Endothelial cell (in vitro differentiated cells): ENCODE measurements at places on chromosomes 5 and 9.
A peak's percentile ranks its signal among the peaks of the same experiment; 100 is the strongest.

DNA sequence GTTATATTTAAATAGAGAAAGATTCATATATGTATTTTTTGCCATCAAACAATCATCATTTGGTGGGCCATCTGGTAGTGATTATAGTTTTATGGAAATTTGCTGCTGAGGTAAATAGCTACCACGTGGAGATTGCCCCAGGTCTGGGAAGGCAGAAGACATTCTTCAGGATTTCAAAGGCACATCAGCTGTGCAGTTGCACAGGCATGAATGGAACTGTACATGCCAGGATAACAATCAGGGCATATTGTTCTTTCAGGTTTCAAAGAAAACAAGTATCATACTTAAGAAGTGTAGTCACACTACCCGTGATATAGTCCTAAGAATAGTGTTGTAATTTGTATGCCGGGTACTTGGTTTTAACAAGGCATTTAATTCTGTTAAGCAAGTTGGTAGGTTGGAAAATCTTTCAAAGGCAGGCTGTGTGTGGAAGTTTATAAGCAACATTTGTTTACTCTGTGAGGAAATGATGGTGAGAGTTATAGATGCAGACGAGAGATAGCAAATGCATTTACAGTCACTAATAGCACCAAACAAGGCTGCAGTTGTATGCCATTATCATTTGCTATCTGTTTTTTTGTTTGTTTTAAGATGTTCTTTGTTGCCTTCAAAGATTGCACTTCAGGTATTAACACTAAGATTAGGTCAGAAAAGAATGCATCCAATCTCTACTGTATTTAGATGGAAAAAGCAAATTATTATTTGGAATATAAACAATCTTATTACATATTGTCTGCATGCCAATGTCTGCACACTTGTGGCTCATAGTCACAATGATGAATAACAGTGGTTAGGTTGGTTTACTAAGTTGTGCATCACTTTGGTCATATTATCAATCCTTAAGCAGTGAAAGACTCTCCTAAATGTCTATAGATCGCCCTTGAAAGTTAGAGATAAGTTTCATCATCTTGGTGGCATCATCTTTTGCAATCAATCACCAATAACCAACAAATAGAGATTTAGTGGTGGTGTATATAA is 55.3 kb downstream of the RPS23 start:
- DNase-seq: no peak

GRCh38 chr5:132026516-132027008 is 15.1 kb upstream of the ACSL6 start:
- no peak for DNase-seq

DNA sequence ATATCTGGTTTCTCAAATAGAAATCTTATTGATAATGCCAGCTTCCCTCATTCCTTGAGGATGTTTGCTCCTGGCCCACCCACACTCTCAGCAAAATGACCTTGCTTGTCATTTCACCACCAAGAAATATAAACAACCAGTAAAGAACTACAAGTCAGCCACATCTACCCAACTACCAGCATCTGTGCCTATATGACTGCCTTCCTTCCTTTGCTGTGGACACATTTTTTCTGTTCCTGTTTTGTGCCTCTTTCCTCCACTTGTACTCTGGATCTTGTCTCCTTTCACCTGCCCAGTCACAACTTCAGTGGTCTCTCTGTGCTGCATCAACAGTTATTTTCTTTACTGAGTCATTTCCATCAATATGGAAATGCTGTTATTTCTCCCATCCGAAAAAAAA is 20.3 kb downstream of the KIF2A start:
- DNase-seq: no peak

GRCh38 chr5:41637424-41637823 is 127.0 kb upstream of the PLCXD3 start:
- DNase-seq: peak; percentile 6

GRCh38 chr5:93249651-93250289 is 331.2 kb downstream of the NR2F1-AS1 start:
- no peak for DNase-seq

GRCh38 chr5:160467555-160468362 is 46.1 kb downstream of the PTTG1 start:
- peak; percentile 47 for DNase-seq

DNA sequence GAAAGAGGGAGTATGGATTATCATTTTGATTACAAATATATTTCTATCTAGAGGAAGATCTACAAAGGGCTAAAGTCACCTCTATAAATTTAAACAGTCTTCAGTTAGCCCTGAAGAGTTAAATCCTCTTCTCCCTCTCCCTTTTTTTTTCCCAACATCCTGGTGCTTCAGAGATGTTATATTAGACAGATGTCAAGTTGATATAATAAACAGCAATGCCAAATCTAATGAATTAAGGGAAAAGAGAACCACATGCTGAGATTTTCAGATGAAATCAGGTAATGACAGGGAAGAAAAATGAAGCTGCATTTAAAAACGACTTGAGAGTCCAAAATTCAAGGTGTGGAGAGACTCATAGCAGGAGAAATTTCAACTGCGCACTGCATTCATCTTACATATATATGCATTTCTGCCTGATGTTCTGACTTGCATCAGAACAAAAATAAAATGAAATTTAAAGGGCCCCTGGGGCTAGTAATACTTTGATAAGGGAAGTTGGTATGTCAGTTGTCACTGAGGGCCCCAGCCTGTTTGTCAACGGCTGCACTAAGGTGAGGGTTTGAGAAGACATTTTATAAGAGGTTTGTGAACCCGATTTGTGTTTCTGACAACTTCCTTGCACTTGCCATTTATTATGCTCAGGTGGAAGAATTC is 338.9 kb upstream of the PANK3 start:
- no peak for DNase-seq

DNA sequence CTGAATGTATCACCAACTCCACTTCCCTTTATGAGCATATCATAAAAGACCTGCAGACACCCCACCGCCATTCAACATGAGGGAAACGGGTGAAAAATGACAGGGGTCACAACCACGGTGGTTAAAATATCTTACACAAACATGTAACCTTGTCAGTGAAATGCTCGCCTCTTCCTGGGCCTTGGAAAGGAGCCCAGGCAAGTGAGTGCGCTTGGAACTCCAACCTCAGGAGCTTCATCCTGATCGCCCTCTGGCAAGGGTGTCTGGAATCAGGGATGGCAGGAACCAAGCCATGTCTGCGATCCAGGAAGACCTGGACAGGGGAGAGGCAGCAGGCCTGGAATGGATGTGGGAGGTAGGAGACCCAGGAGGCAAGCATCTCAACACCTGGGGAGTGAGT is 282.7 kb downstream of the GAS1 start:
- DNase-seq: no peak

GRCh38 chr9:9142001-9142400 is 1342.4 kb upstream of the DMAC1 start:
- DNase-seq: no peak
